ENCODE measurements at places on chromosomes 4 and X.
A peak's percentile ranks its signal among the peaks of the same experiment; 100 is the strongest.

DNA sequence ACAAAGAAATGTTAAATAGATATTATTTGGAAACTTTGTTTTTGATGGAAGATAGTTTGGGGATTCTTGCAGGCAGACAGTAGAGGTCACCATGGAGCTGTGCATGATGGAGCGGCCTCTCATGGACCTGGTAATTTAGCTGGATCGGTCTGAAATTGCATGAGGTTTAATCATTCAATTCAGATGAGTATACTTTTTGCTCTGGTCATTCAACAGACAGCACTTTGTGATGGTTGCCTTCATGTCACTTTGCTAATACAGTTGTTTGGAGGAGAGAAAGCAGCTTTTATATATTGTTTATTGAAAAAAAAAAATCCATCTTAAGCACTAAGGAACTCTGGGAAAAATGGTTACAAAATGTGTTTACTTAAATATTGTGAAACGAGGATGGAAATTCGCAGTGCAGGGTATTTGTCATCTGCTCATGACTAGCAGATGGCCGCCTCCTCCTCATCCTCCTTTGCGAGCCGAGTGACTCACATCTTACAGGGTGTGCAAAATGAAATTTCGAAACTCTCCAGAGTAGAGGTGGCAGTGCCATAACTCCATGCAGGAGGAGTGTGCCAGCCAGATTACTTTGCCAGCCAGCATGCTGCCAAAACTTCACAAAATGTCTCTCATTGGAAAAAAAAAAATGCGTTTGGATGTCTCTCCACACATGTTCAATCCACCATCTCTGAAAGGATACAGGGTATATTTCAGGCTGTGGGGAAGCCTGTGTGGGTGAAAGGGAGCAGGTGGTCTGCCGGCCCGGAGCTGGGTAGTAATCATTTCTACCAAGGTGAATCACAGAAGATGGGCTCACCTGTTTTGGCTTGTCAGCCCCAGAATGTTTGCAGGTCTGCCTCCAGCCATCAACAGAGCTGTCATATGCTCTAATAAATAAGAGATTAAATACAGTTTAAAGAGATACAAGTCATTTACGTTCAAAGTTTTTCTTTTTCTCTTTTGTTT is 314.9 kb upstream of the DIPK2B start:
- peak; percentile 22 for DNase-seq

GRCh38 chr4:137393044-137393443 is 139.2 kb downstream of the PCDH18 start:
- no peak for DNase-seq

- DNase-seq = no peak
Measured at GRCh38 chr4:76666944-76667532, 230.9 kb downstream of the SOWAHB start.

GRCh38 chr4:48247142-48247877 is 22.3 kb downstream of the TEC start:
- DNase-seq = no peak

- no peak for DNase-seq
Measured at GRCh38 chr4:2451036-2451520, 17.8 kb upstream of the RNF4 start.

DNA sequence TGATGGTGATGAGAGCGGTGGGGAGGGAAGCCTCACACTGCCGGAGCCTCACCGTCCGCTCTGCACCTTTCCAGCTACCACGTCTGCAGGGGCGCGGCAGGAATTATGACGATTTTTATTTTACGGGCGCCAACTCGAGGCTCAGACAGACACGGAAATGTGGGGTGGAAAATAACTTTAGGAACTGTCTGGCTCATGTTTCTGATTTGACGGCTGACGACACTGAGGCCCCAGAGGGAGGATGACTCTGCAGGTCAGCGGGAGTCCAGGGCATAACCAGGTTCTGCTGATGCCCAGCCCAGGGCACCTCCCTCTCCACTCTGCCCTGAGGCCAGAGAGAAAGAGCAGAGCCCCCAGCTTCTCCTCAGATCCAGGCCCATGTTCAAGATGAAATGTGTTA is 43.9 kb downstream of the C4orf50 start:
- no peak for DNase-seq

DNA sequence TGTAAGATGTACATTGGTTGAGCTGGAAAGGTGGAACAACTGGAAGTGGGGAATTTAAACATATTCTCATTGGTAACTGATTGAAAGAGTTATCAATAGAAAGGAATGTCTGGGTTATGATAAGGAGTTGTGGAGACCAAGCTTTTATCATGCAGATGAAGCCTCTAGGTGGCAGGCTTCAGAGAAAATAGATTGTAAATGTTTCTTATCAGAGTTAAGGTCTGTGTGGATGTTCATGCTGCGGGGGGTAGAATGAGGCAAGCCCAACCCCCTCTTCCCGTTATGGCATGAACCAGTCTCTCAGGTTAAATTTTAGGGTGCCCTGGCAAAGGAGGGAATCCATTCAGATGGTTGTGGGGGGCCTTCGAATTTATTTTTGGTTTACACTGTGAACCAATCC is 16.0 kb downstream of the ARSD start:
- no peak for DNase-seq

Data from stimulated activated naive CD8-positive, alpha-beta T cell treated with anti-CD3 and anti-CD28 coated beads, Interleukin-15, amount 100 ng/mL, for 72 hours (primary cell).